ENCODE measurements at places on chromosomes 5 and 9.

DNA sequence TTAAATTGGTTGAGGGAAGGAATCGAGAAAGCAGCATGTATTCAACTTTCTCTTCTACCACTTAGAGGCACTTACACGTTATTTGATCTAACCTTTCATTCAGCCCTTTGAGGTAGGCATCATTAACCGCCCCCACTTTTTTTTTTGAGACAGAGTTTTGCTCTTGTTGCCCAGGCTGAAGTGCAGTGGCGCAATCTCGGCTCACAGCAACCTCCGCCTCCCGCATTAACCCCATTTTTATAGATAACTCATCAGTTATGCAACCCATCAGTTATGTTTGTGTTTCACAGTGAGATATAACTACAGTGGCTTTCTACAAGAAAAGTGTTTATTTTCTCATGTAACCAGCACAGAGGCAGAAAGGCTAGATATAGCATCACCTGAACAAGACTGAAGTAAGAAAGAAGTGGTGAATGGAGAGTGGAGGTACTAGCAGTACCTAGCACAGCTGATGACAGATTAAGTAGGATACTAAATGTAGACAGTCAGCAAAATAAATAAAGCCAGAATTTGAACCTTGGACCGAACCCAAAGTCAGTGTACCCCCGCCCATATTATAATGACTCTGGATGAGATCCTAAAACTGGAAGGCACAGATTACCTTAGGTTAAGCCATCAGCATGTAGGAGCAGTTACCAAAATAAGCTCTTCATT lies 91.2 kb downstream of the PJA2 start:
- DNase-seq: no peak

- DNase-seq: no peak
Observed at GRCh38 chr5:31965227-31965626, 208.9 kb downstream of the GOLPH3 start.

GRCh38 chr5:158979290-158979689 lies 120.4 kb downstream of the EBF1 start:
- DNase-seq: no peak

DNA sequence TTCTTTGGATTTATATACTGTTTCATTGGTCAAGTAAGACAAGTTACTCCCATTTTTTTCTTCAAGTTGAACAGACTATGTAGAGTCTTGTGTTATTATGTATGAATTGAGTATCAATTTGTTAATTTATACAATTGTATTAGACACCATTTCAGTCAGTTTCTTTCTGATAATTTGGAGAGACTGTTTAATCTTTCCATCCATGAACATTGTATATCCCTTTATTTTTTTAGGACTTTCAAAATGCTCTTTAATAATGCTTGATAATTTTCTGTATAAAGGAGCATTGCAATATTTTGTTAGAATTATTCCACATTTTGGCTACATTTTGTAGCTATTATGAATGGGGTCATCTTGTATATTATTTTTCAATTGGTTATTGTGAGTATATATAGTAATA lies 69.1 kb upstream of the PJA2 start:
- DNase-seq: no peak

Measured in T-helper 17 cell (primary cell).